ENCODE measurements at places on chromosomes 13 and 19.

DNA sequence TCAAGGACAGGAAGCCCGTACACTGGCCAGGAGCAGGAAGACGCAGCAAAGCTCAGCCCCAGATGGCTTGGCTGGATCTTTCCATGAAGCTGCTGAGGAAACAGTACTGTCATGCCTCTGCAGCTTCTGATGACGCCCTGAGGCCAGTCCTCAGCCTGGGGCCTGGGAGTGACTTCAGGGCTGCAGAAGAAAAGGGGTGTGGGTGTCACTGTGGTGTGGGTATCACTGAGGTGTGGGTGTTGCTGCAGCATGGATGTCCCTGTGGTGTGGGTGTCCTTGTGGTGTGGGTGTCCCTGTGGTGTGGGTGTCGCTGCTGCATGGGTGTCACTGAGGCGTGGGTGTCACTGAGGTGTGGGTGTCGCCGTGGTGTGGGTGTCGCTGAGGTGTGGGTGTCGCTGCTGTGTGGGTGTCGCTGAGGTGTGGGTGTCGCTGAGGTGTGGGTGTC lies 12.0 kb upstream of the GAS6 start:
- DNase-seq, result no peak

GRCh38 chr13:19767966-19768365 lies 14.8 kb downstream of the PSPC1 start:
- DNase-seq, result no peak

DNA sequence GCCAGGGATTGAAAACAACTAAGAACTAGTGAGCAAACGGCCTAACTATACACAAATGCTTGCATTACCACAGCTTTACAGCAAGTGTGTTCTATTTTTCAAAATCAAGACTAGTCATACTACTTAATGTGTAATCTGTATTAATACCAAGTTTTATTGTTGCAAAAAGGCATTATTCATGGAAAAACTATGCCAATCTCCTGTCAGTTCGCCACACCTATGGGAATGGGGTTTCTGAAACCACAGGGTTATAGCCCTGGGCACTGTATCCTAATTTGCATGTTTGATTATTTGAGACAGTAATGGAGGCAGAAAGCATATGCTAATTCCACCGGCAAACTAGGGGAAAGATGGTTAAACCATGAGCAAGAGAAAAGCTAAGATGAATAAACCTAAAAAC lies 14.3 kb downstream of the GAS6 start:
- DNase-seq, result no peak

- DNase-seq, result no peak
These were observed 41.6 kb upstream of the AMER2 start for GRCh38 chr13:25213715-25214114.

DNA sequence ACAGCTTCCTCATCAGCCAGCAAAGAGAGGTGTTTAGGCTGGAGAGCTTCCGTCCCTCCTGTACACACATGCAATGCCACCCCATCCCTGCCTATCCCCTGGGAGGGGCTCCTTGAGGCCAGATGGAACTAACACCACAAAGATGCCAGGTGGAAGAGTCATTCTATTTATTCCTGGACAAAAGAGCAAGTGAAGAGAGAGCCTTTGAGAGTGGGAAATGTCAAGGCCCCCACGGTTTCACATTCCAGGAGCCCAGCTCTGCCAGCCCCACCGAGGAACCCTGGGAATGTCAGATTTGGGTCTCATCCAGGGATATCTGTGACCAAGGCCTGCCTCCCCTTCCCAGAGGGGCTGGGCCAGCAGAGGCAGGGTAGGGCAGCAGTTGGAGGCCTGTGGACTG lies 30.8 kb upstream of the IGFL1 start:
- no peak for DNase-seq

DNA sequence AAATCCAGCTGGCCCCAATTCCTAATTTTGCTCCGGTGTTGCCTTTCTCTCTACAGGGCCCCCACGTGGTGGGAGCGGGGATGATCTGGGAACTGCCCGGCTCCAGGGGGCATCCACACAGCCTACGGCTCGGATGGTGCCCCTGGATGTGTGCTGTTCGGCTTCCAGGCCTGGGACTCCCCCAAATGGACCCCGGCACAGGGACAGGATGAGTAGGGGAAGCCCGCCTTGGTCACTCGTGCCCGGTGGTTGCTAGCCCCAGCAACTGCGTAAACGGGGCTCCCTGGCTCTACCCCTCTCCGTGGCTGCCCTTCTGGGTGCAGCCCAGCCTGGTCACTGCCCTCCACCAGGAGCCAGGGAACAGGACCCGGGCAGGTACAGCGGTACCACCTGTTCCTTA lies 111.5 kb downstream of the TEX26 start:
- no peak for DNase-seq
